IMR-90 (cell line): ENCODE measurements at places on chromosomes 2 and 18. TPM values are rescaled to one million over a fixed set of nuclear protein-coding genes. Genes with fewer than 3 reads are reported as not detected.
A peak's percentile ranks its signal among the peaks of the same experiment; 100 is the strongest.

Gene SKA1
- 5.9 and 13.9 TPM in 2 replicates for total RNA-seq

- H3K4me1 ChIP-seq = no peaks in the 10 kb centered on the region; the same call in 1 of the 2 replicates
- DNase-seq = no peak
- no peak overlapping the region for H3K4me3 ChIP-seq
- H3K36me3 ChIP-seq = peaks cover 2% of the 10 kb centered on the region; the same call in 1 of the 2 replicates
Measured at GRCh38 chr18:55375930-55376329, 212.1 kb downstream of the TCF4 start.

Gene DNAJC5G
- not detected in 2 replicates for total RNA-seq

DNA sequence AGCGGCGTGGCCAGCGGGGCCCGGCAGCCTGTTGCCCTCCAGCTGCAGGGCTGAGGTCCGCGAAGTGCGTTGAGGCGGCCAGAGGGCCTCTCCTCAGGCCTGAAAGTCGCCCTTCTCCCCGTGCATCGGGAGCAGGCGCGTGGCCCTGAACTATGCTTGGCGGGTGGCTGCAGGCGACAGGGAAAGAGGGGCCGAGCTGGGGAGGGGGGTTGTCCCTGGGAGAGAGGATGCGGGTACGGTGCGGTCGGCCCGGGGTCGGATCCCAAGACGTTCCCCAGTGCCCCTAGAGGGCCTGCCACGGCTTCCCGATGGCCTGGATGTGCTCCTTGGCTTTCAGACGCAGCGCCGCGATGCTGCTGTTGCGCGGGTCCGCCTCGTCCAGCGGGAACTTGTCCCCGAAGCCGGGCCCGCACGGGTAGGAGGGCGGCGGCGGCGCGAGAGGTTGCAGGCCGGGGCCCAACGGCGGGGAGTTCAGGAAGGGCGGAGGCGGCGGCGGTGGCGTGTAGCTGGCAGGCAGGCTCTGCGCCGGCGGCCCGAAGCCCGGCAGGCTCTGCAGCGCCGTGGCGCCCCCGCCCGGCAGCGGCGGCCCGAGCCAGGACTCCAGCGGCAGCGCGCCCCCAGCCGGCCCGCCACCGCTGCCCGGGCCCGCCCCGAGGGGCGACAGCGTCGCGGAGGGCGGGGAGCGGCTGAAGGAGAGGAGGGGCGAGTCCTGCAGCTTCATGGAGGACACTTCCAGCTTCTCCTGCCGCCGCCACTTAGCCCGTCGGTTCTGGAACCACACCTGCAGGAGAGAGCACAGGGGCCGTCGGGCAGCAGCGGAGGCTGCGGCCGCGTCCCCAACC lies 4.3 kb downstream of the RAX start:
- no peaks in the 10 kb centered on the region for H3K4me1 ChIP-seq
- H3K27ac ChIP-seq = no peak overlapping the region
- peak overlapping the region; percentile 25 for H3K4me3 ChIP-seq
- no peaks in the 10 kb centered on the region for H3K36me3 ChIP-seq
- peaks cover 98% of the 10 kb centered on the region for H3K27me3 ChIP-seq

Gene CCNT2
- 30.6 and 44.6 TPM in 2 replicates for total RNA-seq

GRCh38 chr18:55256929-55257289 lies 297.6 kb upstream of the CCDC68 start:
- H3K4me1 ChIP-seq = peaks cover 2% of the 10 kb centered on the region; the same call in 1 of the 2 replicates
- no peak overlapping the region for H3K4me3 ChIP-seq
- H3K27ac ChIP-seq = no peak overlapping the region
- H3K36me3 ChIP-seq = peaks cover 29% of the 10 kb centered on the region

Gene TMEM214
- total RNA-seq = 31.7 and 32.1 TPM in 2 replicates

Gene CEBPZ
- total RNA-seq = 33.3 and 47.8 TPM in 2 replicates

Gene SP5
- total RNA-seq = not detected in 2 replicates

DNA sequence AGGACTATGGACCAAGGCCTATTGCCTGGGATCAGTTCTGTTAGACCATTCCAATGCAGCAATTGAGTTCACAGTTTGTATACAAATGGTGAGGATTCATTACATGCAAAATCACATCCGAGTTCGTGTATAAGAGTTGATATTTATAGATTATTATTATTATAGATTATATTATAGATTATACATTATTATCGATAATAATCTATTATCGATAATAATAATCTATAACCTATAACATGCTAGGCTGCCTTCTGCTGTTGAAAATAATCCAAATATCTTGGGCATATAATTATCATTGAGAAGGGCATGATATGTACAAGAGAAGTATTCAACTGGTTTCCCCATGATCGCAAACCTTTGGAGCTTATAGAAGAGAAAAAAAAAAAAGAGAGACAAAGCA lies 135.7 kb downstream of the DPP4 start:
- H3K27me3 ChIP-seq = peaks cover 3% of the 10 kb centered on the region
- no peak overlapping the region for H3K27ac ChIP-seq
- H3K36me3 ChIP-seq = no peaks in the 10 kb centered on the region
- H3K4me3 ChIP-seq = no peak overlapping the region

GRCh38 chr2:180579388-180579787 lies 401.0 kb upstream of the UBE2E3 start:
- H3K27ac ChIP-seq = no peak overlapping the region
- H3K27me3 ChIP-seq = no peaks in the 10 kb centered on the region
- H3K36me3 ChIP-seq = no peaks in the 10 kb centered on the region
- no peaks in the 10 kb centered on the region for H3K4me1 ChIP-seq
- no peak overlapping the region for H3K4me3 ChIP-seq

Gene ALK
- not detected in 2 replicates for total RNA-seq

GRCh38 chr2:25651066-25651465 lies 22.3 kb downstream of the DTNB start:
- H3K27me3 ChIP-seq = no peaks in the 10 kb centered on the region
- no peak overlapping the region for H3K27ac ChIP-seq
- H3K4me1 ChIP-seq = no peaks in the 10 kb centered on the region; the same call in 1 of the 2 replicates
- peak; percentile 56 for DNase-seq
- no peak overlapping the region for H3K4me3 ChIP-seq

Gene METAP1D
- 3.4 and 4.2 TPM in 2 replicates for total RNA-seq

DNA sequence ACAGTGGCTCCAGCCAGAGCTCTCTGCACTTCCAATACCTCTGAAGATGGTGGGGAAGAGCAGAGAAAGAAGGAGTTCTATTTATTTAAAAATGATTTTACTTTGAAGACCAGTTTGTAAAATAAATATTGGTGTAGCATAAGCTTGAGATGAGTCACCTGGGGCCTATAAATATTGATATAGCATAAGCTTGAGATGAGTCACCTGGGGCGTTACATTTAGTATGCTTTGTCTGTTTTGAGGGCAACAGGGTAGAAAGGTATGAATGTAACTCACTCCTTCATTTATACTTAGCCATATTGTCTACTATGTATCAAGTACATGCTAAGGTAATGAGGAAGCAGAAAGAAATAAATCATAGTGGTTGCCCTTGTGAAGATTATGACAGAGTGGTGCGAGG lies 7.7 kb upstream of the SULT1C4 start:
- DNase-seq = peak; percentile 71
- no peak overlapping the region for H3K4me3 ChIP-seq
- no peaks in the 10 kb centered on the region for H3K27me3 ChIP-seq
- peaks cover 5% of the 10 kb centered on the region; the same call in 1 of the 2 replicates for H3K4me1 ChIP-seq
- H3K27ac ChIP-seq = no peak overlapping the region
- H3K36me3 ChIP-seq = no peaks in the 10 kb centered on the region

DNA sequence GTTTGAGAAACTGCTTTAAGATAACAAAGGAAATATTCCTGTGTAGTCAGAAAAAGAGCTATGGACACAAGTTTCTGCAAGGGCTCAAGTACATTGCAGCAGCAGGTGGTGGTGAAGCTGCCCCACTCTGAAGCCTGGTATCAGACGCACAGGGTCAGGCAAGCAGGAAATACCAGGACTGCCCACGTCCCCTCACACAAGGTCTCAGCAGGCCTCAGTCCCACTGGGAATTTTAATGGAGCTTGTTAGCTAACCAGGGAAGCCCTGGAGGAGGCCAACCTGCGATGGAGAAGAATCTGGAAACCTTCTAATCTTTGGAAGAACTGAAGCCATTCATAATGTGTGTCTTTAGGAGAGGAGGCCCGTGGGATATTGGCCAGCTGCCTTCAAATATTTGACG lies 168.3 kb downstream of the UXS1 start:
- no peak overlapping the region for H3K27ac ChIP-seq
- peaks cover 25% of the 10 kb centered on the region for H3K27me3 ChIP-seq
- peaks cover 3% of the 10 kb centered on the region; the same call in 1 of the 2 replicates for H3K4me1 ChIP-seq
- no peak overlapping the region for H3K4me3 ChIP-seq
- H3K36me3 ChIP-seq = no peaks in the 10 kb centered on the region

GRCh38 chr18:55893948-55894347 lies 306.0 kb upstream of the TCF4 start:
- no peak overlapping the region for H3K27ac ChIP-seq
- DNase-seq = no peak
- no peaks in the 10 kb centered on the region for H3K4me1 ChIP-seq
- no peaks in the 10 kb centered on the region for H3K36me3 ChIP-seq
- H3K4me3 ChIP-seq = no peak overlapping the region

Gene KDSR
- 21.5 and 23.3 TPM in 2 replicates for total RNA-seq

DNA sequence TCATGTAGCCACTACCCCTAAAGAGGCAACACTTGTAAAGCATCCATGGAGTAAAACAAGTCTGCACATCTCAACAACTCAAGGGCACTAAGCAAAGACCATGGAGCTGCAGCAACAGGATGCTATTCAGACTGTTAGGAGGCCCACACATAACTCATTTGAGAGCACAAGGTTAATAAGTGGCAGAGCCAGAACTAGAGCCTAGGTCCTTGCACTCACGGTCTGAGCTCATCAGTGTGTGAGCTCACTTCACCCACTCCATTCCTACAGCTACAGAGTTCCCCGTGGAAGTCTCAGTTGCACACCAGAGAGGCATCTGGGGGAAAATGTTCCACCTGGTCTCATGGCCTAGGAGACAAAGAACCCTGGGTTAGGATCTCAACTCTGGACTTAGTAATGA lies 35.0 kb downstream of the TTC32 start:
- H3K36me3 ChIP-seq = no peaks in the 10 kb centered on the region
- H3K27ac ChIP-seq = no peak overlapping the region
- peaks cover 26% of the 10 kb centered on the region for H3K27me3 ChIP-seq
- no peak for DNase-seq
- peaks cover 9% of the 10 kb centered on the region; the same call in 1 of the 2 replicates for H3K4me1 ChIP-seq

Gene PPP1R1C
- 0.28 and 0.36 TPM in 2 replicates for total RNA-seq

DNA sequence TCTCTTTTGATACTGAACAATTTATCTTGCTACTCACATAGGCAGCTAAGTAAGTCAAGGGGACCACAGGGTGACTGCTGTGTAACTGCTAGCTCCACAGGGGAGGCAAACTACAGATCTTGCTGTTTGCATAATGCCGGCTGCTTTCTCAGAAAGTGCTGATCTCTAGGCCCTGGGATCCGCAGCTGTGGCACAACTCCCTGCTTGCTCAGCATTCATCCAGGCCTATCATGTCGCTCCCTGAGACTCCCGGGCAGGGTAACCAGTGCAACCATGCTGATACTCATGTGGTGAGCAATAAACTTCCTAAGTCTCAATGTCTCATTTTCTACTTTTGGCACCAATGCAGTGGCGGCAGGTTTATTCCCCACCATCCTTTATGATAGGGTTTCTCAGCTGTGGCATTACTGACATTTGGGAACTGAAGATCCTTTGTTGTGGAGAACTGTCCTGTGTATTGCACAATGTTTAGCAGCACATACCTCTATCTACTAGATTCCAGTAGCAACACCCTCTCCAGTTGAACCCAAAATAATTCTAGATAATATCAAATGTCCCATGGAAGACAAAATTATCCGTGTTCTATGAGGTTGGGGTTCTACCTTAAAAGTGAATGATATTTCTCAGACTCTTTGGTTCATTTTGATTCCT lies 1101.3 kb downstream of the LRP1B start:
- no peaks in the 10 kb centered on the region for H3K27me3 ChIP-seq
- H3K36me3 ChIP-seq = no peaks in the 10 kb centered on the region
- H3K4me3 ChIP-seq = no peak overlapping the region
- no peak for DNase-seq

Gene PXDN
- total RNA-seq = 148 and 153 TPM in 2 replicates

DNA sequence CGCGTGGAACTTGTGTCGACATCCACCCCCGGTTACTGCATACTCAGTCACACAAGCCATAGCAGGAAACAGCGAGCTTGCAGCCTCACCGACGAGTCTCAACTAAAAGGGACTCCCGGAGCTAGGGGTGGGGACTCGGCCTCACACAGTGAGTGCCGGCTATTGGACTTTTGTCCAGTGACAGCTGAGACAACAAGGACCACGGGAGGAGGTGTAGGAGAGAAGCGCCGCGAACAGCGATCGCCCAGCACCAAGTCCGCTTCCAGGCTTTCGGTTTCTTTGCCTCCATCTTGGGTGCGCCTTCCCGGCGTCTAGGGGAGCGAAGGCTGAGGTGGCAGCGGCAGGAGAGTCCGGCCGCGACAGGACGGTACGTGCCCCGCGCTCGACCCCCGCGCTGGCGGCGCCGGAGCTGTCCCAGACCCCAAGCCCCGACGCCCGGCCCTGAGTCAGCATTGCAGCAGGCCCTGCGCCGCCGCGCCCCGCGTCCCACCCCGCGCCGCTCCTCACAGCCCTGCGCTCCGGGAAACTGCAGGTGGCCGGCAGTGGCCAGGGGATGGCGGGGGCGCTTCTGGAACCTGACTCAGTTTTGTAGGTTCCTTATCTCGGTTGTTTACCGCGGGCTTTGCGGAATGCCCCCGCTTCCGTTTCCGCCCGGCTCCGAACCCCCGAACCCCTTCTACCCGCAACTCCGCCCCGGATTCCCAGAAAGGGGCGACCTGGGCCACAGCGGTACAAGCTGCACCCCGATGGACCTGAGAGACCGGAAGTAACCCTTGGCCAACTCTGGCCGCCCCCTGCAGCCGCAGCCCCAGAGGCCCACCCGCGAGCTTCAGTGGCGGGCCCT lies at the start of gene CFLAR:
TSS of gene CFLAR (plus strand) at position 50 of the 844 bp plus-strand sequence. CDS start 13,702 bp downstream, outside the sequence.
- peak within 1 kb of the TSS; percentile 58 for H3K4me3 ChIP-seq
- DNase-seq = peak; percentile 75
- peak within 1 kb of the TSS; percentile 92 for H3K27ac ChIP-seq
- peaks cover 4% of the 10 kb centered on the region for H3K4me1 ChIP-seq
- no peaks in the 10 kb centered on the region for H3K27me3 ChIP-seq
- H3K36me3 ChIP-seq = no peaks in the 10 kb centered on the region

- DNase-seq = peak; percentile 45
- H3K4me3 ChIP-seq = no peak overlapping the region
- H3K36me3 ChIP-seq = no peaks in the 10 kb centered on the region; the same call in 1 of the 2 replicates
- no peaks in the 10 kb centered on the region for H3K27me3 ChIP-seq
Measured at GRCh38 chr2:120910956-120911951, 175.6 kb downstream of the GLI2 start.

- no peak overlapping the region for H3K4me3 ChIP-seq
- no peaks in the 10 kb centered on the region for H3K27me3 ChIP-seq
- no peak overlapping the region for H3K27ac ChIP-seq
- no peaks in the 10 kb centered on the region for H3K36me3 ChIP-seq
- peaks cover 8% of the 10 kb centered on the region for H3K4me1 ChIP-seq
Measured at GRCh38 chr2:179692610-179693009, 168.8 kb downstream of the ZNF385B start.

DNA sequence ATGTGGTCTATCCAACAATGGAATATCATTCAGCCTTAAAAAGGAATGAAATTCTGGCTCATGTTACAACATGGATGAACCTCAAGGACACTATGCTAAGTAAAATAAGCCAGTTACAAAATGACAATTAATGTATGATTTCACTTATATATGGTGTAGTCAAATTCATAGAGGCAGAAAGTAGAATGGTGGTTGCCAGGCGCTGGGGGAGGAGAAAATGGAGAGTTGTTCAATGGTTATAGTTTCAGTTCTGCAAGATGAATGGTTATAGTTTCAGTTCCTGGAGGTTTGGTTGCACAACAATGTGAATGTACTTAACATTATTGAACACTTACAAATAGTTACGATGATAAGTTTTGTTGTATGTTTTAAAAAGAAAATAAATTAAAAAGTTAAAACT lies 79.2 kb upstream of the IL1R2 start:
- no peaks in the 10 kb centered on the region for H3K36me3 ChIP-seq
- H3K27ac ChIP-seq = no peak overlapping the region
- DNase-seq = no peak
- H3K4me1 ChIP-seq = no peaks in the 10 kb centered on the region

Gene ID2
- total RNA-seq = 389 and 431 TPM in 2 replicates
